ENCODE measurements at places on chromosomes 7 and 10.

GRCh38 chr10:87643920-87644319 lies 15.8 kb upstream of the PAPSS2 start:
- DNase-seq = no peak

- DNase-seq = no peak
Observed at GRCh38 chr10:24822590-24822989, 98.9 kb upstream of the ARHGAP21 start.

DNA sequence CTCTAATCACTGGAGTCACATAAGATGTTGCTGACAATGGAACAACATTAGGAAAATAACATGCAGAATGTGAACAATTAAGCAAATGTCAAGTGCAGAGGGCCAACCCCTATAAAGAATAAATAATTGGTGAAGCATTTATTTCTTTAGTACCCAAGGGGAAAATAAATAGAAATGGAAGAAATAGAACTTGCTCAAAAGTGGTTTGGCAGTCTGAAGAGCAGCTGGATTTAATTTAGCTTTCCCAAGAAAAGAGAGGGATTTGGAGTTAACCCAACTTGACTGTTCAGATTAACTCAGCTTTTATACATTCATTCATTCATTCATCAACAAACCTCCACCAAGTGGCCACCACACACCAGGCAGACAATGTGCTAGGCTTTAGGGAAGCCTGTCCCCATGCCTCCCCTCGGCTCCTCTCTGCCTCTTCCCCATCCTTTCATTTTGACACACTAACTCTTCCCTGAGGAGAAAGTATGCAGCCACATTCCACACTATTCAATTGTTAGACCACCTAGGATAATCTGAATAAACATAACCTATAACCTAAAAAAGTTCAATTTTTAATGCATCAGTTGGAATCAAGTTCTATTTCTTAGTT lies 295.5 kb downstream of the AHR start:
- peak; percentile 83 for DNase-seq

DNA sequence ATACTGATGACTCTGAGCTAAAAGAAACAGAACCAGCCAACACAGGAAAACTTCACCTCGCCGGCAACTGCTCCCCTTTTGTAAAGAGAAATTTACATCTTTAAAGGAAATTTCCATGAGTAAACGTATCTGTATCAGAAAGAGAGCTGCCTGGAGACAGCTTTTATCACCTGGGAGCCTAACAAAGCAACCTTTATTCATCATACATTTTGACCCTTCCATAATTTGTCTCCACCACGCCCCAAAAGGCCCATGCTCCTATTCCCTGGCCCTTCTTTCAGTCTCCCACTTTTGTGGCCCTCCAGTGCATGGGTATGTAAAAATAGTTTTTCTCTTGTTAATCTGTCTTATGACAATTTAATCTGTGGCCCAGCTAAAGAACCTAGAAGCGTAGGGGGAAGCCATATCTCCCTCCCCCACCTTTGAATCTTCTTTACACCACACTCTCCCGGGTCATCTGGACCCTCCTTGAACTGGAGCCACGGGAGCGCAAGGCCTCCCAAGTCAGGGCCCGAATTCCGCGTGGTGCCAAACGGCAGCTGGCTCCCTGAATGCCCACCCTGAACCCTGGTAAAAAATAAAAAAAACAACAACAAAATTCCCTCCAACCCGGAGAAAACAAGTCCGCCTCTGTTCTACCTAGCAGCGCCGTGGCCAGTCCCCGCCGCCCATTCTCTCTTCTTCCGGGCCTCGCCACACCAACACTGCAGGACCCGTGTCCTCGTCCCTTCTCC lies 15.4 kb upstream of the FKBP9 start:
- DNase-seq = peak; percentile 42

GRCh38 chr7:130945411-130945811 lies 211.4 kb upstream of the KLF14 start:
- no peak for DNase-seq

GRCh38 chr7:151637781-151638261 lies 118.1 kb upstream of the RHEB start:
- no peak for DNase-seq

GRCh38 chr7:100572949-100573675 lies 588 bp downstream of the SAP25 start:
- no peak for DNase-seq

DNA sequence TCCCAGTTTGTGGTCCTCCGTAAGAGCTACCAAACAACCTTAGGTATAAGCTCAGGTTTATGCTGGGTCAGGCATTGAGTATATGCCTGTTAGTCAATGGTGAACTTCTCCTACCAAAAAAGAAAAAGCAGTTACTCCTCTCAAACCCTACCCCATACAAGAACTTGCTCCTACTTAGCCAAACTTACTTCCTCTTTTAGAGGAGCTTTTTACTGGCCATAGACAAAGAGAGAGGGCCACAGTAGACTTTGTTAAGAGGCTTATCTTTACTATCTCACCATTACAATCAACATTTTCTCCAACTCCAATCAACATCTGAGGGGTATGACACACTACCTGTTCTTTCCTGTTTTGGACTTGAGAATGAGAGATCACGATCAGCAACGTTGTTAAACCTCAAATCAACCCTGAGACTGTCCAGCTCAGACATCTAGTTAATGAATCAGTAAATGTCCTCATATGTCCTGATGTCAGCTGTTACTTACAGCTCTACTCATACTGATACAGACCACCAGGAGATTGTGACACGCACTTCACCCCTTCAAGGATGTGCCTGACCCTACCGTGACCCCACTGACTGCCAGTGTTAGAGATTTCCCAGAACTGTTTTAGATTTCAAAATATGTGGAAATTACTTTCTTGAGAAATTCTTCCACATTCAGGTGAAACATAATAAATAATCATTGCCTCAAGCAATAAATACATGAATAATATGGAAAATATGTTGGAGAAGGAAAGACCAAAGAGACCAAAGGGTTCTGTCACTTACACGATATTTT lies 18.4 kb upstream of the CCDC71L start:
- no peak for DNase-seq

DNA sequence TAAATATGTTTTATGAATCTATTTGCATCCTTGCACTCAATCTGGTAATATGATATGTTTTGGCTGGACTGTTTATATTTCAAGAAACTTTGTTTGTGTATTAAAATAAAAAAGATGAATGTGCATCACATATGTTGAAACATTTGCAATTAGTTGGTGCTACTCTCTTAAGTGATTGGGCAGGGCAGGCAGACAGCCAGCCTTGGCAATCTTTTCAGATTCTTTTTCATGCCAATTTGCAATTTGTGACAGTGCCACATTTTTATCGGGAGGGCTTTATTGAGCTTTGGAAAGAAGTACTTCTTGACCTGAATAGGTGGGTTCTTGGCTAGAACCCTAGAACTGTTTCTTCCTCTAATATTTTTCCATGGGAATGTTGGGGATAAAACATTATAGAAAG lies 152.2 kb downstream of the NXPH1 start:
- no peak for DNase-seq

DNA sequence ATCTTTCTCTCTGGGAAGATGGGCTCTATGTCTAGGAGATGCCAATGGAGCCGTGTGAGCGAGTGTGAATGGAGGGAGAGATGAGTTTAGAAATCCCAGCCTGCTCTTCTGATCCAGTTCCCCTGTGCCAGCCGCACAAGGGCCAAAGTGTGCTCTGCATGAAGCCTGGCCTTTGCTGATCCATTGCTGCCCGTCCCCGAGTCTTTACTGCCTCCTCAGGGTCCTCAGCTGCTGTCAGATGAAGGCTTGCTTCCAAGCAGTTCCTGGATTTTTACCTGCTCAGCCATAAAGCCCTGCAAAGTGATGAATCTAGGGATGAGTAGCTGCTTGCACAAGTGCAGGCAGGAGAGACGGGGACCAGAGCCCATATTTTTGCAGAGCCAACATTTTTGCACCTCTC lies 115.9 kb downstream of the ZMIZ1 start:
- no peak for DNase-seq

DNA sequence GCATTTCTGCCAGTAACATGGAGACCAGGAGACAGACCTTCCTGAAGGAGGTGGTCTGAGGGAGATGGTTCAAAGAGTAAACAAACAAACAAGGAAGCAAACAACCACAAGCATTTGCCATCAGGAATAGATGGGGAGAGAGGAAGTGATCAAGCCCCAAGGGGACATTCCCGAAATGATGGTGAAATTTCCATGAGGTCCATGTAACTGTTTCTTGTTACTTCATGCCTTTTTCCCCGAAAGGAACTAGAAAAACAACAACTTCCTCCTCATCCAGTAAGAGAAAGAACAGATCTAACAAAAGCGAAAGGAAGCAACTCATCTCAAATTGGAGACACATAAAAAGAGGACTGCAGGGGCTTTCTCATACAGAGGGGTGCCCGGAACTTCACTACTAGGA lies 152.5 kb upstream of the ZNF32 start:
- no peak for DNase-seq

DNA sequence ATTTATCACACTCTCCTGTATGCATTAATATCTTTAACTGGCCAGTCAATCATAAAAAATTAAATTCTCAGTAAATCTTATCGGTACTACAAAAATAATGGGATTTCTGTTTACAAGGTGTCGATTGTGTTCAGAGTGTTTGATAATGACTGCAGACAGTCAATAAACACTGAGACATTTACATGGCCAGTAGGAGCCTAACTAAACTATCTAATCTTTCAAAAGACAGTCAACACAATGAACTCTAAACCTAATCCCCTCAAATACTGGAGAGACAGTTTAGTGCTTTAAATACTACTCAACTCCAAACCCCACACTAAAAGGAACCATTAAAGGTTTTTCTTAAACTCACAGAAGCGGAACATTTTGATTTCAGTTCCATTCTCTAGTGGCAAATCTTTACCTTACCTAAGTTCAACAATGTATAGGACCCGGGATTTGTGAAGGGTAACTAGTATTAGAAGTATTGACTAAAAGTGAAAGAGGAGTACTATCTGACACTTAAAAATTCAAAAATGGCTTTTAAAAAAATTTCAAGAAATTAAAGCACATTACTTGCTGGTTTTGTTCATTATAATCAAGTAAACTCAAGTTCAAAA lies 37.3 kb upstream of the EXOC6 start:
- no peak for DNase-seq

DNA sequence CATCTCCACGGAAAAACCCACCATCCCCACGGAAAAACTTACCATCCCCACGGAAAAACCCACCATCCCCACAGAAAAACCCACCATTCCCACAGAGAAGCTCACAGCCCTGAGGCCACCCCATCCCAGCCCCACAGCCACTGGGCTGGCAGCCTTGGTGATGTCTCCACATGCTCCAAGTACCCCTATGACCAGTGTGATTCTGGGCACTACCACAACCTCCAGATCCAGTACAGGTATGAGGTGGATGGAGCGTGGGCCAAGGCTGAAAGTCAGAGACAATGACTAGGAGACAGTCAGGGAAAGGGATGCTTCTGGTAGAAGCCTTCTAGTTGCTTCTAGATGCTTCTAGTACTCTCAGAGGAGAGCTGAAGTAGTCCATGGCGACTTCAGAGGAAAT lies 19.6 kb downstream of the ZAN start:
- DNase-seq = no peak

DNA sequence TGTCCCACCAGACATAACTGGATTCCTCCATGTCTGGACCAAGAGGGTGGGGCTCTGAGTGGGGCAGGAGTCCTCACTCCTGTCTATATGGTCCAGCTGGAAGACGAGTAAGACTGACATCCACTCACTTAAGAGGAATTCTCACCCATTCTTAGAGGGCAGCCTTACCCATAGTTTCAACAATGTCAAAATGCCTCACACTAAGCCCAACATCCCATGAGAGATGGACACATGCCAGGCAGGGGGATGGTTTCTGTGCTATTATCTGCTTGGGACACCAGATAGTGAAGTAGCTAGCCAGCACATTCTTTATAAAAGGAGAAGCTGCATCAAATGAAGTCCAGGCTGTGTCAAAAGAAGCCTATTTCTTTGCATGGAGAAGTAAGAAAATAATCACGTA lies 4.7 kb upstream of the LANCL2 start:
- DNase-seq = no peak

DNA sequence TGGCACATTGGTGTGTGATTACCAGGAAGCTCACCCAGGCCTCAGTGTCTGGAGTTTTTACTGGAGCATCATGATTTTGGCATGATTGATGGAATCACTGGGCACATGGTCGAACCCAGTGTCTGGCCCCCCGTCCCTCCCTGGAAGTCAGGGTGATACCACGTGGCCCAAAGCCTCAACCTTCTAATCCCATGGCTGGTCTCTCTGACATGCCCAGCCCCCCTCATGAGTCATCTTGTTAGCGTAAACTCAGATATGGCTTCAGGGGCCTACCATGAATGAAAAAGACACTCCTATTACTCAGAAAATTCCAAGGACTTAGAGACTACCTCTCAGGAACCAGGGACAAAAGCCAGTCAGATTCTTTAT lies 109.3 kb downstream of the GRK5 start:
- no peak for DNase-seq

DNA sequence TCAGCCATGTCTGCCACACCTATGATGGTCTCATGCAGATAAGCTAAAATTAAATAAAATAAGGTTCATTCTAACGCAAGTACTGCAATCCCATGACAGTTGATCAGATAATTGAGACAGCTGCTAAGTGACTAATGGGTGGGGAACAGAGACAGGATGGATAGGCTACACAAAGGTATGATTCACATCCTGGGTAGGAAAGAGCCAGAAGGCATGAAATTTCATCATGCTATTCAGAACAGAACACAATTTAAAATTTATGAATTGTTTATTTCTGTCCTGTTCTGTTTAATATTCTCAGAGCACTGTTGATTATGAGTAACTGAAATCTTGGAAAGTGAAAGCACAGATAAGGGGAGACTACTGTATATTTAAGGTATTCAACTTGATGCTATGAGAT lies 381.8 kb upstream of the SORCS1 start:
- no peak for DNase-seq

DNA sequence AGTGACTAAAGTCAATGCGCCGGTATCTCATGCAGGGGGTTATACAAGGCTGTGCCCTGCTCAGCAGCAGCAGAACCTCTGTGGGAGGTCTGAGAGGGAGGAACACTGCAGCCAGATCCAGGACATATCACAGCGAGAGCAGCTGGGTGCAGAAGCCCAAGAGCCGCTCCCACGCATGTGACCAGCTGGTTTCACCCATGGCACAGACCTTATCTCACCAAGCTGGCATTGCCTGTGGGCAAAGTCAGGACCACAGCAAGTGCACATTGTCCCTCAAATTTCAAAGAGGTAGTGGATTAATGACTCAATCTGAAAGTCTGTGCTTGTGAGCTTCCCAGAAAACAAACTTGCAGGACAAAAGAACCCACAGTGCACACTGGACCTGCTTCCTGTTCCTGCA lies 31.6 kb upstream of the AKR1C1 start:
- DNase-seq = no peak

GRCh38 chr10:20535897-20536881 lies 360.9 kb downstream of the NEBL start:
- peak; percentile 14 for DNase-seq

DNA sequence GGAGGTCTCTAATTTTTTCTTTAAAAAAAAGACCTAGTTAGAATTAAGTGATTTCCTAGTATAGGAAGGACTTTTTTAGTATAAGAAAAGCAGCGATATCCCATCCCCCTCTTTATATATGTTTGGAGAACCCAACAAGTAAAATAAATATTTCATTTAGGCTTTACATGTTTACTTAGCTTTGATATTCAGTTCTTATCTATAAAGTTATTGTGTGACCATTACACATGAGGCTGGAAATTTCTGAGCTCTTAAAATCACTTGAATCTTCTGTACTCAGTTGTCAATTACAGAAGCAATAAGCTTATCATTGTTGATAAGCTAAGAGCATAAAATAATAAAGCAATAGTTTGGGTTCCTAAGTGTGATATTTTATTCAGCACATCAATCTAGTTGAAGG lies 89.7 kb downstream of the AASS start:
- no peak for DNase-seq

- DNase-seq = no peak
Observed at GRCh38 chr10:94046098-94046497, 52.4 kb downstream of the PLCE1 start.

GRCh38 chr7:7110706-7111105 lies 71.6 kb upstream of the C1GALT1 start:
- no peak for DNase-seq

Data from muscle of arm (tissue), 14 donors.